Stimulated activated CD8-positive, alpha-beta memory T cell treated with anti-CD3 and anti-CD28 coated beads, Interleukin-4, amount 100 ng/mL, for 1 hour (primary cell): ENCODE measurements at places on chromosomes 13 and 19.
A peak's percentile ranks its signal among the peaks of the same experiment; 100 is the strongest.

DNA sequence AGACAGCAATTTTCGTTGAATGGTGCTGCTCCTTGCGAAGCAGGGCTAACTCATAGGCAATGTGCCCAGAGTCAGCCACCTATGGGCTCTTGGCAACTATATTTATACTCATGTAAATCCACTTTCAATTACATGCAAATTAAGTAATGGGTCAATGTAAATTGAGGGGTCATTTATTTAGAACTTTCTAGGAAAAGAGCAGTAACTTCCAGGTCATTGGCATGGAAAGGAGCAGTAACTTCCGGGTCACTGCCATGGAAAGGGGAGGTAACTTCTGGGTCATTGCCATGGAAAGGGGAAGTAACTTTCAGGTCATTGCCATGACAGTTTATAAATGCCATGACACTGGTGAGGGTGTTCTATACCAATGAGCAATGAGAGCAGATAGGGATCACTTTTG is 11.6 kb downstream of the KLK4 start:
- DNase-seq, result no peak

DNA sequence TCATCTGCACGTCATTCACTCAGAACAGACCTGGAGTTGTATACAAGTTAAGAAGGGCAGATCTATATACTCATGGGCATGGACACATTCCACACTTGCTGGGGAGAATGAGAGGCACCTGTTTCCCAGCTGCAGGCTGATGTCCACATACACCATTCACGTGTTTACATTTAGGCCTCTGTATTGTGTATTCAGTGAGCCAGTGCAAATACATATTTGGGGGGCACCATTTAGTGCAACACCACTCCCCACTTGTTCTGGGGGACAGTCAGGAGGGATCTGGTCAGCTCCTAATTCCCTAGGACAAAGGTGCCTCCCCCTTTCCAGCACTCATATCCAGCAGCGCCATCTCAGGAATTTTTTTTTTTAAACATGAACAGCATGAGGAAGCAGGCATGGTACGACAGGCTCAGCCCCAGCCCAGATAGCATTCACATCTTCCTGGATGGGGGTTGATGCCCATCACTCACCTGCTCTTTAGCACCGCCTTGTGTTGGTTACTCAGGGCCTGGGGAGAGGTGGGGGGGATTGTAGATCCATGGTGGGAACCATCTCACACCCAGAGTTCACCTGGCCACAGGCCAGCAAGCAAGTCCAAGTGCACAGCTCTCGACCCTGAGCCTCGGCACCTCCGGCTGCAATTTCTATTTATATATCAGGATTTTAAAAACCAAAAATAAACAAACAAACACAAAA is 56.9 kb upstream of the ZNF254 start:
- DNase-seq, result no peak

- DNase-seq, result no peak
Observed at GRCh38 chr19:13118424-13119193, 545 bp downstream of the NACC1 start.

DNA sequence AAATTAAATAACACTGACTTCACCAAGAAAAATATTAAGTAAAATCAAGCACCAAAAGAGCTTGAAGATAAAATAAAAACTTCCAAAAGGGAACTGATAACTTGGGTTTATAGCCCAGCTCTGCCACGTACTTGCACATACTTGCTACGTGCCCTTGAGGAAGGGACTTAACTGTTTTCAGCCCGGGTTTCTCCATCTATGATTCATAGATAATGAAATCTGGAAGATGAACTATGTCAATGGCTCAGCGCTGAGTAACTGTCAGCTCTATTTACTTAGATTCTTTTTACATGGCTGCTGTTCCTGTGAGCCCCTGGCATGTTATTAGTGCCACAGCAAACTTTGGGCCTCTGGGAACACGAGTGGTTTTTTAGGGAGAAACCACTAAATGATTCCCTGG is 9.6 kb upstream of the ZC3H13 start:
- no peak for DNase-seq

GRCh38 chr13:98892077-98892476 is 85.8 kb downstream of the DOCK9 start:
- no peak for DNase-seq

DNA sequence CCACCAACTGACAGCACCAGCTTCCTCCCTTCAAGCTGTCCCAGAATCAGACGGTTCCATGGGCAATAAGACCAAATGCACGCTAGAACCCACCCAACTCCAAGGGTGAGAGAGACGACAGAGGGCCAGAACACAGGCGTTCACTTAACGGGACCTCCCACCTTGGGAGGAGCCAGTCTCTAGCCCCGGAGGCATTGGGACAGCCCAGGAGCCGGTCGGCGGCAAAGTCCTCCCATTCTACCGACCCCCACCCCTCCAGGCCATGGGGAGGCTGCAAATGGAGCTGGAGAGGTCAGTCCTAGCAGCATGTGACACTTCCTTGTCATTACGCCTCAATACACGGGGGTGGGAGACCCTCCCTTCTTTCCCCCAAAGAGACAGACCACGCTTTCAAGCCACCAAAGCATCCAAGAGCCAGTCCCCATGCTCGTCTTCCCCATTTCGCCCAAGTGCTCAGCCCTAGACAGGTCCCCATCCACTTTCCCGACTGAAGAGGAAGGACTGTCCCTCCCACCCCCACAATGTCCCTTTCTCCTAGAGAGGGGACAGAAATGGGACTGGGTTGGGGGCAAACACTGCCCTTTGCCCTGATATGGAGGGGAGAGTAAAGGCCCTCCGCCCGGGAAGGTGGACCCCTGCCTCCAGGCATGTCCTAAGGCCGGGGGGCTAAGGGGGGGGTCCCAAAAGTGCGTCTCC is 964 bp downstream of the KHSRP start:
- no peak for DNase-seq

DNA sequence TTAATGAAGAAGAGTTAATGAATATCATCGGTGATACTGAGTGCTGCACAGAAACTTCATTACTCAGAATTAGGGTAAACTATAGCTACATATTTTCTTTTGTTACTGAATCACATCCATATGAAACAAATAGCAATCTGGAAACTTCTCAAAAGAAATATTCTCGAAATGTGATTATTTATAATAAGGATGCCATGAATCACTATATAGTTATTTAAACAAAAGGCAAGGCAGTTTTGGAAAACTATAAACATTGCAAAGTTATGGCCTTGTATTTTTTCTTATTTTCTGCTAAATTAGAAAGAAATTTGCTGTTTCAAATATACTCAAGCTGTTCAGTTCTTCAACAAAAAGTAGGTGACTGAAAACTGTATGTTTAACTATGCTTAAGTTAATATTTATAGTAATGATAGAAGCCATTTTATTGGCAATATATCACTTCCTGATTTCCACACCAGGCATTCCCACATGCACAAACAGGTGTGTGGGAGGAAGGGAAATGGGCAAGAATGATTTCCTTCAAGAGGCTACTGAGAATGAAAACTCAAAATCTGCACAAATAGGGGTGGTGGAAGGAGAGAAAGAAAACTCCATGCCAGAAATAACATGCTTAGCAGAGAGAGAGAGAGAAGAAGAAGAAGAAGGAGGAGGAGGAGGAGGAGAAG is 74.5 kb upstream of the FRY start:
- DNase-seq, result no peak

GRCh38 chr13:37230346-37230745 is 124.9 kb upstream of the CSNK1A1L start:
- DNase-seq, result no peak

DNA sequence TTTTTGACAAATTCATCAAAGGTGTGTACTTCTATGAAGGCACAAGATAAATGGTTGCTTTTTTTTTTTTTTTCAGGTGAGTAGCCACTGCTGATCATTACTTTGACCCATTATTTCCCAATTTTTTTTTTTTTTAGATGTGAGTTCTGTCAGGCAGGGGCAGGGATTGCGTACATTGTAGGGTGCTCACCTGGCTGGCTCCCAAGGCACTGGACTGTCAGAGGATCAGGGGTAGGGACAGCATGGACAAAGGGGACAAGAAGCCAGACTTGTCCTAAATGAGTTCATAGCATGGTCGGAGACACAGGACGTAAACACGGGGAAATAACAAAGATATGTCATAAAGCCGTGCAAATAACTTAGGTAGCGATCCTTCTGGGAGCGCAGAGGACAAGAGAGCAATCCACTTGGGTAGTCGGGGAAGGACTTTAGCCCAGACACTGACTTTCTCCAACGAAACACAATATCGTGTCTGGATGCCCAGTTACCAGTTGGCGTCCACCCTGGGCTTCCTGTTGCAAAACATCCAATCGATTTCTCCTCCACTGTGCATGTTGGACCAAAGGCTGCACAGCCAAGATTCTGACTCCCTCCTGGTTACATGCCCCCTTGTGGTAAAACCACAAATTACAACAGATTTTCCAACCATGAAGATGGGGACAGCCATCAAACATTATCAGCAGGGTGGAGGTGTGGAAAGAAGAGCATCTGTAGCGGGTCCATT is 27.5 kb upstream of the KATNAL1 start:
- DNase-seq, result no peak

- DNase-seq, result no peak
Observed at GRCh38 chr13:114099191-114099590, 33.2 kb downstream of the RASA3 start.

- no peak for DNase-seq
Observed at GRCh38 chr19:17370026-17370587, 7.0 kb downstream of the PLVAP start.

DNA sequence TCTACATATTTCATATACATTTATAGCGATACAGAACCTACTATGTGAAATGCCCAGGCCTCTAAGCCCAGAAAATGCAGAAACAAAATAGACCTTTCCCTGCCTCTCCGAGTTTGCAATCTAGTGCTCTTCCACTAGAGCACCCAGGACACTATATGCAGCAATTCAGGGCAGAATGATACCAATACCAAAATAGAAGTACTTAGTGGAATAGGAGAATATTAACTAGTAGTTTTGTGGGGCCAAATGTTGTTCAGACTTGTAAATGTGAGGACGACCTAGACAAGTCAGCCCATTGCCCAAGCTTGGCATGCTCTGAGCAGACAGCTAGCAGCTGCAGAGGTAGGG is 35.8 kb upstream of the FLT1 start:
- no peak for DNase-seq

GRCh38 chr13:91136806-91137205 is 210.7 kb upstream of the MIR17HG start:
- DNase-seq, result no peak

GRCh38 chr19:57099199-57099661 is 20.6 kb upstream of the USP29 start:
- DNase-seq, result peak; percentile 12

DNA sequence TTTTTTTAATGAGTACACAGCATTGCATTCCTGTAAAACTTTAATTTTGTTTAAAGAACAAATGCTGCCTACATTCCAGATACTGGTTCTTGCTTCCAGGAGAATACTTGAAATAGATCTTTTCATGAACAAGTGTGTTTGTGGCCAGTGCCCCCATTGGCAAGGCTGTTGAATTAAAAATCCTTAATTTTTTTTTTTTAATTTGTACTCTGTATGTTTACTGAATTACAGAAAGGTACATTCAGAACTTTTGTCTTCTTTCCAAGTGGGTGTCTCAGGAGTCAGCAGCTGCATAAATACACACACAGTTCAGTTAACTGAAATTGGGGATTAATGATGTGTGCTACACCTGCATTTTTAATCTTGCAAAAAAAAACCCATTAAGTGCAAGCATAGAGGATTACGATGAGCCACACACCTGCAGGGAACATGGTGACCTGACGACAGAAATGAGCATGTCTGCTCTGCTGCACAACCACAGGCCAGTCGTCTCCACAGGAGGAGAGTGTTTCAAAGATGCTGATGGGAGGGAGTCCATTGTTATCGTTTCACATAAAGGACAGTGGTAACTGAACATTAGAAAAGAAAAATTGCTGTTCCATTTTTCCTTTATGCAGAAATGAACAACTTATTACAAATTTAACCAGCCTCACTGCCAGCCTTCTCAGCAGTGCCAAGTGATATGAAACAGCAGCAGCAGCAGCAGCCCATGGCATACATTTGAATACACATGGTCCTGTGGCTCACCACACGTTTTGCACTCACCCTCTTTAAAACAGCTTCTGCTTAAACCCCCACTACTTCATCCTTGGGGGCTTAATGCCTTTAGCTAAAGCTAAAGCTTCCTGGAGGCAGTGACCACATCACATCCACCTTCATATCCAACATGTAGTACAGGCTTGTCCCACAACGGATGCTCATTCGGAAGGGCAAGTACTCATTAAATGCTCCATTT is 72.3 kb upstream of the RFC3 start:
- DNase-seq, result no peak

DNA sequence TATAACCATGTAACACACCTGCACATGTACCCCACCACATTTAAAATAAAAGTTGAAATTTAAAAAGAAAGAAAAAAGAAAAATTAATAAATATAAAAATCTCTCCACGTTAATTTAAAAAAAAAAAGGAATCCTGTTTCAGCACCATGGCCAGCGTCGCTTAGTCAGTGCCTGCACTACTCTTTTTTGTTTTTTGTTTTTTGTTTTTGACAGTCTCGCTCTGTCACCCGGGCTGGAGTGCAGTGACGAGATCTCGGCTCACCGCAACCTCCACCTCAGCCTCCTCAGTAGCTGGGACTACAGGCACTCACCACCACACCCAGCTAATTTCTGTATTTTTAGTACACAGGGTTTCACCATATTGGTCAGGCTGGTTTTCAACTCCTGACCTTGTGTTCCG is 835.9 kb downstream of the UQCRFS1 start:
- DNase-seq, result no peak

DNA sequence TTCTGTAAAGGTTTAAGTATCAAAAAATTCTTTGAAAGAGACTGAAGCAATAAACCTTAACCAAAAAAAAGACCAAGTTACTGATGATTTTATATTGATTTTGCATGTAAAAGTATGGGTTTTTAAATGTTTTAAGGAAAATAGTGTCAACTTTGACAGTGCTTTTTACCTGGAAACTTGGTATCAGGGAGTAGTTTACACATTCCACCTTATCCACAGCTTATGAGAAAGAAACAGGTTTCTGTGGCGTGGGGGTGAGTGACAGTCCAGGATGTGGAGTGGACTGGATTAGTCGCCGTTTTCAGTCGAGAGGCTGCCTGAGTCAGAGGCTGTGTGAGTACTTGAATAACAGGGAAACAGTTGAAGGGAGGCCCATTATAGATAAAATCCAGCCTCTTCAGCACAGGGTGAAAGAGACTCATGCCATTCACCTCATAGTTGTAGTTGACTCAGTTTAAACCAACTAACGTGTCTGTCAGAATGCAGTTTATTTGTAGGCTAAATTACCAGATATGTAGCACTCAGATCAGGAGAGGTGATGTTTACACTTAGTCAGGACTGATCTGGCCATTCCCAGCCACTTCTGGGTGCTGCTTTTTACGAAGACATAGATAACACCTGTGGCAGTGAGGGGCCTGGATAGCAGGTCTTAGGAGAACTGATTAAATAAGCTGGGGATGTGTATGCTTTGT is 595 bp upstream of the GPR183 start:
- no peak for DNase-seq

DNA sequence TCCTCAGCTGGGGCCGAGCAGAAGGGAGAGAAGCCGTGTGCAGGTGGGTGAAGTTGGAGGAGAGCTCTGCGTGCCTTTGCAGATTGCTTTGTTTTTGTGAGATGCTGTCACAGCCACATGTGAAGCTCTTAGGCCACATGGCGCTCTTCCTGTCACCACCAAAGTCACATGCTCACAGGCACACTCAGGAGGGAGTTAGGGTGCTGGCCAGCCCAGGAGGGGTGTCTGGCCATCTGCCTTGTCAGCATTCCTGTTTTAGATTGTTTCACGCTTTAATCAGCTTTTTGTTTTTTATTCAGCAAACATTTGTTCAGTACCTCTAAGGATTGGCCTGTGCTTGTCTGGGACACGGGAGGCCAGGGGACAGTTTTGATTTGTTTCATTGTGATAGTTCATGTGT is 21.9 kb downstream of the GPATCH1 start:
- no peak for DNase-seq
